ENCODE measurements at places on chromosomes 6 and 20. TPM values are rescaled to one million over a fixed set of nuclear protein-coding genes. Genes with fewer than 3 reads are reported as not detected.

DNA sequence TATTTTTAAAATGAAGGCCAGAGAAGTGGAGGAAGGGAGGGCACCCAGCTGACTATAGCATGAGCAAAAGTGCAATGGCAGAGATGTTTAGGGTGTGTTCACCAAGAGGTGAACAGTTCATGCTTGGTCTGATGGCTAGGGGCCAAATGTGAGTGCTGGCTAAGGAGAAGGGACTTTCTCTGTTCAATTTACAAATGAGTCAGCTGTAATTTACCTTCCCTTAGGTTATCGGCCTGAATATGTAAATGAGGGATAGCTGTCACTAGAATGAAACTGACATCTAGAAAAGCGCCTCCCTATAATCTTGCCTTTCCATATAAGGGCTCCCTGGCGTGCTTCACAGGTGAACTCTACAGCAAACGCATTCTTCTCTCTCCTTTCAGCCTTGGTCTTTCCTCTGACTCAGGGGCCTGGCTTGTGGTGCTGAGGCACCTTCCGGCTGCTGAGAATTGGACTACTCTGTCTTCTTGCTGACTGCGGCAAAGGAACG is 114.7 kb upstream of the BACH2 start:
- peak; percentile 41 for DNase-seq

GRCh38 chr20:32685541-32686529 is 12.1 kb upstream of the C20orf203 start:
- DNase-seq: no peak

DNA sequence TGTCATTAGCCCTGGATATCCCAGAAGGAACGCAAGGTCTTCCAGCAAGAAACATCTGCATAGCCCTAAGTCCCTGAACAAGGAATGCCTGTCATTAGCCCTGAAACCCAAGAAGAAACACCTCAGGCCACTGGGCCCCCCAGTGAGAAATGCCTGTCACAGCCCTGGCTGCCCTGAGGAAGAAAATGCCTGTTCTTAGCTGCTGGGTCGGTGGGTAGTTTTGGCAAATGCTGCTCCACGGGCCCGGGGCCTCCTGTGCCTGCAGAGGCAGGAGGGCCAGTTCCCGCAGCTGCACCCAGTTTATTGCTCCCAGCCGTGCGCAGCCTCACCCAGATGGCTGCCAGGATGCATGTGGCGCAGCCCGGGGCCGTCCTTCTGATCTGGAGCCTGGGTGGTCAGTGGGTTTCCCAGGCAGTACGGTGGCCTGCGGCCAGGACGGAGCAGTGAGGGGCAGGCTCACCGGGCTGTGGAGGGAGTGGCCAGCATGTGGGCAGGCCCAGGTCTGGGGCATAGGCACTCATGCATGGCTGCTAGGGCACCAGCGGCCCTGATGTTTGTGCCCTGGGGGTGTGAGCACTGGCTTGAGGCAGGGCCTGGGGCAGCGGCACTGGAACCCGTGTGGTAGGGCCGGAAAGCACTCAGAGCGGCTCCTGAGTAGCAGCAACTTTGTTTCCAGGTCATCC is 219.0 kb downstream of the ERMARD start:
- DNase-seq: no peak

Gene SRMS
- total RNA-seq: 0.50 TPM

Gene TUBB
- total RNA-seq: 1,591 TPM
